ENCODE measurements at places on chromosomes 1 and 21.

DNA sequence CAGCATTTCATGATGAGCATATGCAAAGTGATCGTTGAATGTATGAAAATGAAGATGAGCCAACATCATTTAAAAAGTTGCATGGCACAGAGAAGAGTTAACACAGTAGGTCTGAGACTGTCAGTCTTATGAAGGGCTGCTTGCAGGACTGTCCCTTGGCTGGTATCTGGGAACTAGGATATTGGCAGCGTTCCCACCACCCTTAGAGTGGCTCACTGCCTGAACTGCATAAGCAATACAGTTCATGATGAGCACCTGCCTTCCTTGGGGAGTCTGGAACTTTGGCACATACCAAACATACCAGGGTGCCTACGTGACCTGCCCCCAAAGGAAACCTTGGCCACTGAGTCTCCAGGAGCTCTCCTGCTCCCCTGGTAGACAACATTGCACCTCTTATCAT is 161.8 kb downstream of the DSCAM start:
- DNase-seq = no peak

DNA sequence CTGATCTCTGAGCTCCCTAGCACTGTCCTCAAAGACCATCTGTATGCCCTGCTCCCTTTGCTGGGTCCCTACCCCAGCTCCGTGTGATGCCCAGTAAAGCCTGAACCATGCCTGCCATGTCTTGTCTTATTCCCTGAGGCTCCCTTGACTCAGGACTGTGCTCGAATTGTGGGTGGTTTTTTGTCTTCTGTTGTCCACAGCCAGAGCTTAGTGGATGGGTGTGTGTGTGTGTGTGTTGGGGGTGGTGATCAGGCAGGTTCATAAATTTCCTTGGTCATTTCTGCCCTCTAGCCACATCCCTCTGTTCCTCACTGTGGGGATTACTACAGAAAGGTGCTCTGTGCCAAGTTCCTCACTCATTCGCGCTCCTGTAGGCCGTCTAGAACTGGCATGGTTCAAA is 5.7 kb downstream of the GSTM5 start:
- no peak for DNase-seq

- DNase-seq = no peak
Measured at GRCh38 chr1:190176776-190177175, 300.9 kb downstream of the BRINP3 start.

GRCh38 chr1:33392639-33393038 is 38.3 kb downstream of the PHC2 start:
- DNase-seq = no peak

- no peak for DNase-seq
Measured at GRCh38 chr1:235597867-235598553, 51.6 kb downstream of the GNG4 start.

- no peak for DNase-seq
Measured at GRCh38 chr1:44223187-44223610, 9.9 kb downstream of the DMAP1 start.

DNA sequence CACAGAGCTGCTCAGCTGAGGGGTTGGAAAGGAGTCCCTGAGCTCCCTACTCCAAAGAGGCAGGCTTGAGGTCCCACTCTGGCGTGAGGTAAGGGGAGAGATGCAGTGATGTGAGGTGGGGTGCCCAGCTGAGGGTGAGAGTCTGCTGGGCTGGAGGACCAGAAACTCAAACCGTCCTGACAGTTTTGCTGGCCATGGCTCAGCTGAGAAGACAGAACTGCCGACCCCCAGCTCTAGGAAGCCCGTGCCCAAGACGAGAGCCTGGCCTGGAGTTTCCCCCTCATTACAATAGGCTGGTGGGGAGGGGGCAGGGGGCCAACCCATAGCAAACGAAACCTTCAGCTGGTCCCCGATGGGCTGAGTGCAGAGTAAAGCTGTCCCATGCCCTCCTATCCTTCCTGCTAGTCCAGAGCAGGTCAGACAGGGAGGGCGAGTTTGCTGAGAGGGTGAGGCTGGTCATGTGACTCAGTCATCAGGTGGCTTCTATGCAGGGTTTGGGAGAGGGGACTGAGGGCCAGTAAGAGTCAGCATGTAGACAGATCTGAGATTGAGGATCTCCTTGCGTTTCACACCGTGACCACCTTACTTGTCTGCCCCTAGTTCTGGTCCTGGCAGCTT is 129.3 kb downstream of the PRDM2 start:
- no peak for DNase-seq

DNA sequence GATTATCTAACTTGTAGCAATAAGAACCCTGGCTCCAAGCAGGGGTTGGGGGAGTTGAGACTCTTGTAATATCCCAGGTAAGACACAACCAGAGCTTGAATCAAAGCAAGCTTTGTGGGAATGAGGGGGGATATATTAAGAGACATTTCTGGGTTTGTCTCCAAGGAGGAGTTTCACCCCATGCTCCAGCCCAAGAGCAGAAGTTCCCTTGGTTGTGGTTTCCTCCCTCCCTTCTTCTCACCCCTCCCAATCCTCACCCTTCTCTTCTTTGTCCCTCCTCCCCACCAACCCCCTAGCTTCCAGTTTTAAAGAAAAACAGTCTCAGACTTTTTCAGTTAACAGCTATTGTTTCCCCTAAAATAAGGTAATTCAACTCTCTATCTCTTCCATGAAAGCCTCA is 11.9 kb downstream of the TRAF3IP3 start:
- no peak for DNase-seq

GRCh38 chr1:116568662-116569380 is 2.0 kb downstream of the CD58 start:
- DNase-seq = no peak

DNA sequence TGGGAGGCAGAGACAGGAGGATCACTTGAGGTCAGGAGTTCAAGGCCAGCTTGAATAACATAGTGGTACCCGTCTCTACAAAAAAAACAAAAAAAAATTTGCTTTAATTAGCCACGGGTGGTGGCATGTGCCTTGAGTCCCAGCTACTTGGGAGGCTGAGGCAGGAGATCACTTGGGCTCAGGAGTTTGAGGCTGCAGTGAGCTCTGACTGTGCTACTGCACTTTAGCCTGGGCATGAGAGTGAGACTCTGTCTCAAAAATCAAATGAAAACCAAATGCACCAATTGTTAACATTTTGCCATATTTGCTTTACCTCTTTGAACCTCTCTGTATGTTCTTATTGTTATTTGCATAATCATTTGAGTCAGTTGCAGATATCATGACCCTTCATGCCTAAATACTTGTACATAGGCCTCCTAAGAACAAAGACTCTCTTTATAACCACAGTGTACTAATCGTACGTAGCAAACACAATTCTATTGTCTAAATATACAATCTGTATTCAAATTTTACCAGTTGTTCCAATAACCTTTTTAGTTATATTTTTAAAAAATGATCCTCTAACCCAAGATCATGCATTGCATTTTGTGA is 8.5 kb upstream of the NID1 start:
- DNase-seq = no peak

GRCh38 chr1:66393586-66394287 is 140.2 kb upstream of the SGIP1 start:
- DNase-seq = no peak

- no peak for DNase-seq
Measured at GRCh38 chr1:247448107-247448791, 9.7 kb downstream of the OR2B11 start.

- no peak for DNase-seq
Measured at GRCh38 chr1:17553975-17554700, 14.6 kb downstream of the ARHGEF10L start.

- no peak for DNase-seq
Measured at GRCh38 chr21:42956824-42957630, 17.3 kb upstream of the PKNOX1 start.

GRCh38 chr1:230747890-230748800 is 957 bp downstream of the CAPN9 start:
- no peak for DNase-seq

DNA sequence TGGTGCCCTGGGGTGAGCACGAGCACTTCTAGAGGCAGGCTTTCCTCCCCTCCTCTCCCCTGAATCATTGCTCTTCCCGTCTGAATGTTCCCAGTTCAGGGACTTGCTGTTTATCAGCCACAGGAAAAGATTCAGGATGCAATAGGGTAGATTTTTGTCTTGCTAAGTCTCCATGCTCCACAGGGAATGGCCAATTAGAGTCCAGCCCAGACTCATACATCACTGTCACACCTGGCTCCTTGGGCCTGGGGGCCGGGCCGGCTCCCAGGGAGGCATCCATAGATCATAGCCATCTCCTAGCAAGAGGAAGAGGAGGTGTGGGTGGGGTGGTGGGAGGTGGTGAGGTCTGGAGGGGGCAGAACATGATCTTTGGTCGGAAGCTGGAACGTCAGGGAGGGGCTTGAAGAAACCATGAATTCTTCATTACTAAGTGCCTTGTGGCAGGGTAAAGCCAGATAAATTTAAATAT is 83.4 kb downstream of the LRRN2 start:
- DNase-seq = no peak

GRCh38 chr1:230573658-230574057 is 68.6 kb upstream of the COG2 start:
- DNase-seq = no peak

- DNase-seq = no peak
Measured at GRCh38 chr1:11704194-11704529, 12.7 kb downstream of the DRAXIN start.

GRCh38 chr1:20220036-20220435 is 33.7 kb upstream of the PLA2G2C start:
- no peak for DNase-seq

DNA sequence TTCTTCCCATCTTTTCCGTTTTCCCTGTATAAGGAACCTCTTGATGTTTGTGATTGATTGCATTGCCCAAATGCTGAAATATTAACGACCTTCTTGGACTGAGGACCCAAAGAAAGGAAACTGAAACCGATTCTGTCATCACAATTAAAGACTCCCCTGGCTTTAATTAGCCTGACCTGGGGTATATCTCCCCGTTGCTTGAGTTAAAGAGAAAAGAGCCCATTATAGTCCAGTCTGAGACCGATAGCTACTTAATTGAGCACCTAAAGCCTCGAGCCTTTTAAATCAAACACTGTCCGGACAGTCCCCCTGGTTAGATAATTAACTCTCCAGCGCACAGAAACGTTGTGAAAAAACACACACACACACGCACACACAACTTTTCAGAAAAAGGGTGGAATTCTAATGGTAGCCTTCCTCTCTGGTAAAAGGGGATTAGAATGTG is 8.0 kb downstream of the LMO4 start:
- DNase-seq = no peak

DNA sequence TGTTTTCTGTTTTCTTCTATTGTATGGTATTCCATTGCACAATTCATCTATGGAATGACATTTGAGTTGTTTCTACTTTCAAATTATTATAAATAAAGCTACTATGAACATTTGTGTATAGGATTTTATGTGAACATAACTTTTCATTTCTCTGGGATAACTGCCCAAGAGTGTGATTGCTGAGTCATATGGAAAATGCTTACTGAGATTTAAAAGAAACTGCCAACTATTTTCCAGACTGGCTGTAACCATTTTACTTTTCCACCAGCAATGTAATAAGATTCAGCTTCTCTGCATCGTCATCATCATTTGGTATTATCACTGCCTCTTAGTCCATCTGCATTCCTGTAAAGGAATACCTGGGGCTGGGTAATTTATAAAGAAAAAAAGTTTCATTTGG is 779.6 kb upstream of the PRMT6 start:
- no peak for DNase-seq

DNA sequence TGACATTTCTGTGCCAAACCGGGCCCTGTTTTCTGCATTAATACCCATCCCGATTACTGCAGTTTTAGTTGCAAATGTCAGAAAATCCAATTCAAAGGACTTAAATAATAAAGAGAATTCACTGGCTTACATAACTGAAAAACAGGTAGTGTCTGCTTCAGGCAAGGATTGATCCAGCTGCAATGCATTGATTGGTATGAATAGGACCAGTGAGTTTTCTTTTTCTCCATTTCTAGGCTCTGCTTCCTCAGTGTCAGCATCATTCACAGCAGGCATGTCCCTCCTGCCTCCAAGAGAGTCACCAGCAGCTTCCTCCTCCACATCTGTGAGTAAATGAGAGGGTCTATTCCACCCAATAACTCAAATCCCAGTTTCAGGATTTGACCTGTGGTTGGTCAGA is 33.7 kb upstream of the ACTL8 start:
- DNase-seq = no peak

GRCh38 chr1:232123775-232124659 is 497.4 kb downstream of the DISC1 start:
- no peak for DNase-seq

DNA sequence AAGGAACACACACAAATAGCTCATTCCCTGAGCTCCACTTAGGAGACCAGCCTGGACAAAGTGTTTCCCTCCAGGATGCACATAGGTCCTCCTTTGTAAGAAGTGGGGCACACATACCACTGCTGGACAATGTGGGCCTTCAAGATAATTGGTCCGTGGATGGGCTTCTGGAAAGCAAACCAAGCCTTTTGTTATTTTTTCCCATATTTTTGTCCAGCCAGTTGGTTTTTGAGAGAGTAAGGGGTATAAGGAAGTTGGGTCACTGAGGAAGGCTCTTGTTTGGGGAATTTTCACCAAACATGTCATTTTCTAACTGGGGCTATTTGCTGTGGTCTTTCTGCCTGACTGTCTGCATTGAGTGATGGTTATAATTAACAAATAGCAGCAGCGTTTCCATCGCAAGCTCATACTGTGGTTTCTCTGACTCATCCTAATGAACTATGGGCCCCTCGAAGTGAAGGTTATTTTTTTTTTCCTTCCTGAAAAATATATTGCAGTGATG is 306.3 kb upstream of the DUSP10 start:
- no peak for DNase-seq

DNA sequence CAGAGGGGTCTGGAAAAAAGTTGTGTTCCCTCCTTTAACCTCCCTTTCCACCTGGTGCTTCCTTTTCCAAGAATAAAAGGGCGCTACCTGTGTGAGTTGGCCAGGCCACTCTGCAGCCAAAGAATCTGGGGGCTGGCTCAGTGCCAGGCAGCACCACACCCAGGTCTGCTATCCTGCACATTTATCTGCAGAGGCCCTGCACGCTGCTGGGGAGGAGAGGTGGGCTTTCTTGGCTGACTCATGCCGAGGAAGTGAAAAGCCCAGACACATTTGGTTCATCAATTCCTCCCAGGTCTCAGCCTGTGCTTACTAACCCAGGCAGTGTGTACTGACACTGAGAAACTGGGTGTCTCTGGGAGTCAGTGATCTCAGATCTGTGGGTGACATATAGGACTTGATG is 79.8 kb upstream of the F3 start:
- DNase-seq = no peak

GRCh38 chr1:166980818-166981217 is 5.5 kb upstream of the ILDR2 start:
- no peak for DNase-seq

- DNase-seq = no peak
Measured at GRCh38 chr1:170620164-170620563, 43.8 kb upstream of the PRRX1 start.

- DNase-seq = no peak
Measured at GRCh38 chr1:116475850-116476218, 95.0 kb downstream of the CD58 start.

DNA sequence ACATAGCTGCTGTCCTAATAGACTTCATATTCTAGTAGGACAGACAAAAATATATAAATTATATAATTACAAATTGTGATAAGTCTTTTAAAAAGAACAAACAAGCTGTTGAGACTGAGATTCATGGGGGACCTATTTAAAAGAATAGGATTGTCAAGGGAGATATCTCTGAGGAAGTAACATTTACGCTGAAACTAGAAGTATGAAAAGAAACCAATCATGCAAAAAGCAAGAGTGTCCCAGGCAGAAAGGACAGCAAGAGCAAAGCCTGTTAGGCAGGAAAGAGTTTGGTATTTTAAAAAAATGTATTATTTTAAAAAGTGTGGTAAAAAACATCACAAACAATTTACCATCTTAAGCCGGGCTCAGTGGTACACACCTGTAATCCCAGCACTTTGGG is 9.1 kb upstream of the METTL13 start:
- DNase-seq = no peak

- no peak for DNase-seq
Measured at GRCh38 chr1:29470788-29471119, 234.4 kb downstream of the PTPRU start.
